Epithelial cell of proximal tubule (primary cell): ENCODE measurements at places on chromosomes 13 and 19. TPM values are rescaled to one million over a fixed set of nuclear protein-coding genes. Genes with fewer than 3 reads are reported as not detected.

Gene ZNF681
- 3.1 and 3.5 TPM in 2 replicates for total RNA-seq

Gene HRC
- total RNA-seq, result not detected in 2 replicates

Gene PRR19
- 0.23 and 2.7 TPM in 2 replicates for total RNA-seq

Gene CGB1
- total RNA-seq, result not detected in 2 replicates

Gene ZNF229
- total RNA-seq, result 3.1 and 4.8 TPM in 2 replicates

Gene ZNF85
- 11.4 and 12.1 TPM in 2 replicates for total RNA-seq

GRCh38 chr13:77516342-77516789 is 19.1 kb upstream of the SCEL start:
- DNase-seq, result peak; percentile 80

DNA sequence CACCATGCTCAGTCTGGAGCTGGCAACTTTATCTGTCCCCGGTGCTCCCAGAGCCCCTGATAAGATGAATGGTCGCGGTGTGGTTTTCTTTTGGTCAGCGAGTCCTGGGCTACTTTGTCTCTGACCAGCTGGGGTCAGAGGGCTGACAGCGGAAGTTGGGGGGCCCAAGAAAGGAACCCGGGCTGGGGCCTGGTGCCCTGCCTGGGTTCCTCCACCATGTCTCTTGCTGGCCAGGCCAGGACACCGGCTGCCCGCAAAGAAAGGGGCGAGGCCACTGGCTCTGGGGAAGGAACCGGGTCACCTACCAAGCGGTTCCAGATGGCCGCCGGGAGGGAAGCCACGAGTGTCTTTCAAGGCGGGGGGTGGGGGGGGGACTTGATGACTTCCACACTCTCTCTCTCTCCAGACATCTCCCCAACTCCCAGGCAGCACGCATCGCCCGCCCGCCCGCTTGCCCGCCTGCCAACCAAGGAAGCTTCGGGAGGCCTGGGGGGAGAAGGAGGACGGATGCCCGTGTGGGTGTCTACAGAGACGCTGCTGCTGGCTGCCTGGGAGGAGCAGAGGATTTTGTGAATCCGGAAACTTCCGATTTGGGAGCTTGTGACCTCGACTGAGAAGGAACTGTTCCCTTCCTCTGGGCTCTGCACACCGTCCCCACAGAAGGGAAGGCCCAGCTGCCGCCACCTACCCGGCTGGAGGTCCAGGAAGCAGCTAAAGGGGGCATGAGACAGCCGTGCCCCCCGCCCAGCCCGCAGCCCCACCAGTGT is 1.1 kb downstream of the PIP5K1C start:
- DNase-seq, result no peak

GRCh38 chr13:28485551-28485950 is 9.4 kb downstream of the FLT1 start:
- no peak for DNase-seq

DNA sequence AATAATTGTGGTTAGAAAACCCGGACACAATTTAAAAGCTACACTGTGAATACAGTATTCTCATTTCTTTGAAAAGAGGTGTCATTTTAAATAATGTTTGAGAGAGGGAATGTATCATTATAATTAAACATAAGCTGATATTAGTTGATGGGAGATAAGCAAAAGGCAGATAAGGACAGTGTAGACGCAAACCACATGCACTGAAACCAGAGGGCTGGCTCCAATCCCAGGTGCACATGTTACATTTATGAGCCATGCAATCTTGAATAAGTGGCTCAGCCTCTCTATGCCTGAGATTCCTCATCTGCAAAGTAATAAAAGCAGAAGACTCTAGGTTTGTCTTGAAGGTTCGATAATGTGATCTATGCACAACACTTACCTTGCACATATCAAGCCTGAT is 238.7 kb downstream of the EFNB2 start:
- no peak for DNase-seq

DNA sequence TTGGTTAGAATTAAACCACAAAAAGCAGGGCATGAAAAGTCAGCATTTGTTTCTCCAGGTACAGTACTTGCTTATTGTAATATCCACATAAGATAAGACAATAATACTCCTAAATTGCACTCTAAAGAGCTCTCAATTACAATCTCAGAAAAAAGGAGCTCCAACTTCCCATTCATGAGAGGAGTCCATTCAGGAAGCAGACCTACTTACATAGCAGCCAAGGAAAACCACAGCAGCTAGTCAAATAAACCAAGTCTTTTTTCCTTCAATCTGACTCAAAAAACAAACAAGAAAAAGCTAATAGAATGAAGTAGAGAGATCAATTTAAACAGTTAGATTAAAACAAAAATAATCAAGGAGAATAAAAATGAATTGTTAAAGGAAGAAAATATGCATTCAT is 885.2 kb upstream of the SLITRK6 start:
- DNase-seq, result no peak

GRCh38 chr19:42090672-42091071 is 14.7 kb downstream of the ZNF574 start:
- DNase-seq, result no peak

DNA sequence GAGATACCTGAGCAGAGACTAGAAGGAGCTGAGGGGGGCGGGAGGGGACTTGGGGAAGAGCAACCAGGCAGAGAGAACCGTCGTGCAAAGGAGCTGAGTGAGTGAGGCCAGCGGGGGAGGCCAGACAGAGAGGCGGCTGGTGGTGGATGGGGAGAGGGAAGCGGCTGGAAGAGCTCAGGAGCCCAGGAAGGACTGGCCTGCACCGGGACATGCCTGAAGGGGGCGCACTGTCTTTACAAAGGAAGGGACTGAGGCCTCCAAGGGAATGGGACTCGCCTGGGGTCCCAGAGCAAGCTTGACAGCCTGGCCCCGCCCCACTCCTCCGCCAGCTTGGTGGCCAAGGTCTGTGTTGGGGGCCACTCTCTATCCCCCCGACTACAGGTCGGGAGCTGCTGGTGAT is 14.9 kb downstream of the ONECUT3 start:
- DNase-seq, result no peak

DNA sequence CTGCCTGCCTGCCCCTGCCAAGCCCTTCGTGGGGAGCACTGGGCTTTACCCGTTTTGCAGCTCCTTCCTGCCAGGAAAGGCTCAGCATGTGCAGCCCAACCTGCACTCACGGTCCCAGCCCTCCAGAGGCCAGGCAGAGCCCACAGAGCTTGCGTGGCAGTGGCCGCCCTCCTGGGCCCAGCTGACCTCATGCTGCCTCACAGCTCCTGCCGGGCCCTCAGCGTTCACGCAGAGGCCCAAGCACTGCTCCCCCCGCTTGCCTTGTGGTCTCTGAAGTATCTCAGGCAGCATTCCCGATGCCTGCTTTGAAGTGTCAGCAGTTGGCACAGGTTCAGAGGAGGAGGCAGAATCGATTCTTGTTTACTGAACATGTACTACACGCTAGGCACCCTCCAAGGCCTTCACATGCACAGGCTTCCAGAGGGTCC is 32.5 kb downstream of the CAPN12 start:
- DNase-seq, result peak; percentile 41

DNA sequence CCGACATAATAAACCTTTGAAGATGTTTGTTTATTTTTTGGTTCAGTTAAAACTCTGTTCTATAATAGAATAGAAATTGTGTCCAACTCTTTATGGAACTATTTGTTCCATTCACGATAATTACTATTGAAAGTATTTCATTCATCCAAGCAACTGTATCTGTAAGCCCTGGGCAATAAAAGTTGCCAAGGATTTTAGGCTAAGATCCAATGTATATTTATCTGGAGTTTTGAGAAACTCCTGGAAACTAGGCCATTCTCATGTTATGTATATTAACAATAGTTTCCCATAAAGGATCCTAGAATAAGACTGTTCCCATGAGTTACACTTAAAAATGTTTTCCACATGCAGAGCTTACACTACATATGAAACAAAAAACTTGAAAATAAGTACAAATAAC is 261.6 kb downstream of the SLITRK6 start:
- DNase-seq, result no peak

DNA sequence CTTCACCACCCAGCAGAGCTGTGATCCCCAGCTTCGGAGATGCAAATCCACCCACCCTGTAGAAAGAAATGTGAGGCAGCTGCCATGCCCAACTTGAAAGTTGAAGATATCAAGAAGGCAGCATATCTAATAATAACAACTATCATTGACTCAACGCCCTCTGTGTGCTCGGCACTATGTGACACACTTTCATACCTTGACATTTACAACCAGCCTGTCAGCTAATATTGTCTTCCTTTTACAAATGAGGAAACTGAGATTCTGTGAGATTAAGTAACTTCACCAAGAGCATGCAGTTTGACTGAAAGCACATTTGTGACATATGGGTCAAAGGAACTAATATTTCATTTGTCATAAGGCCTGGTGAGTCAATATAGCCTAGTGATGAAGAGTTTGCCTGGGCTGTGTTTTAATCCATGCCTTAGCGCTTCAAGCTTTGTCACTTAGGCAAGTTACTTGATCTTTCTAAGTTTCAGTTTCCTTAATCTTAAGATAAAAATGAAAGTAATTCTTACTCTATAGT is 137.0 kb downstream of the FLT1 start:
- no peak for DNase-seq

- no peak for DNase-seq
Measured at GRCh38 chr19:6150289-6150688, 14.8 kb downstream of the ACSBG2 start.

DNA sequence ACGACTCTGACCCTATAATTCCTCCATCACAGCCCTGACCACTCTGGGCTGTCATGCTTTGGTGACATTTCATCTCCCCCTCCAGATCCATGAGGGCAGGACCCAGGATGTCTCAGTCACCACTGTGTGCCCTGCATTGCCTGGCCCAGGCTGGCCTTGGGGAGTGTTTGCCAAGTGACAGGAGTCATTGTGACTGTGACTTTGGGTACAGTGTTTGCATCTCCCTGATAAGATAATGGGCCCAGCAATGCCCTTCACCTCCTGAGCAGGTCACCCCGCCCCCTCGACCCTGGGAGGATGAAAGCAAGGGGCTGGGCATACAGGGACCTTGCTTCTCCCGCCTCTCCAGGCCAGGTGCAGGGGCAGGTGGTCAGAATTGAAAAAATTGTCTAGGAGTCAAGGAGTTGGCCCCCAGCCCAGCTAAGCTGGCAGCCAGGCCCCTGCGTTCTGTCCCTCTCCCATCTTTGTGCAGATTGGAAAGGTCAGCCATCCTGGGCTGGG is 5.9 kb upstream of the ATP4A start:
- DNase-seq, result no peak

DNA sequence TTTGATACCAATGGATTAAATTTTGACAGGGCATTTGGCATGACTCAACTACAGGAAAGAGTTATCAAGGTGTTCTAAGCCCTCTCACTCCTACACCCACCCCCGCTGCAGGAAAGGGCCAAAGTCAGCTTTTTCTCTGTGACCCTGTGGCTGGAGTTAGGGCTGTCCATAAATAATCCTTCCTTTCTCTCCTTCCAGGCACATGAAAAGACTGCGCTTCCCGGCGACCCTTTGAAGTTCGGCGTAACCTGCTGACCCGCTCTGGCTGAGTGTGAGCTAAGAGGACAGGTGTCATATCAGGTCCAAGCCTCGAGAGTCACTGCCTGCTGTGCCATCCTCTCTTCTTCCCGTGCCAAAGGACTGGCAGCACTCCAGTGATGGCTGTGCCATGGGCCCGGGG is 25.6 kb downstream of the ZNF114 start:
- DNase-seq, result no peak

DNA sequence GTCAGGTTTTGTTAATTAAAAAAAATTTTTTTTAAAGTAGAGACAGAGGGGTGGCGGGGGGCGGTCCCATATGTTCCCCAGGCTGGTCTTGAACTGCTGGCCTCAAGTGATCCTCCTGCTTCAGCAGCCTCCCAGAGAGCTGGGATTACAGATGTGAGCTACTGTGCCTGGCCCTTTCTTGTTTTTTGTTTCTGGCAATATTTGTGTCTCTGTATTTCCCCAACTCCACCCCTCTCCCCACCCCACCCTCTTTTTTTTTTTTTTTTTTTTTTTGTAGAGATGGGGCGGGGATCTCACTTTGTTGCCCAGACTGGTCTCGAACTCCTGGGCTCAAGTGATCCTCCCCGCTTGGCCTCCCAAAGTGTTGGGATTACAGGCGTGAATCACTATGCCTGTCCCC is 600 bp upstream of the CAPN12 start:
- no peak for DNase-seq

DNA sequence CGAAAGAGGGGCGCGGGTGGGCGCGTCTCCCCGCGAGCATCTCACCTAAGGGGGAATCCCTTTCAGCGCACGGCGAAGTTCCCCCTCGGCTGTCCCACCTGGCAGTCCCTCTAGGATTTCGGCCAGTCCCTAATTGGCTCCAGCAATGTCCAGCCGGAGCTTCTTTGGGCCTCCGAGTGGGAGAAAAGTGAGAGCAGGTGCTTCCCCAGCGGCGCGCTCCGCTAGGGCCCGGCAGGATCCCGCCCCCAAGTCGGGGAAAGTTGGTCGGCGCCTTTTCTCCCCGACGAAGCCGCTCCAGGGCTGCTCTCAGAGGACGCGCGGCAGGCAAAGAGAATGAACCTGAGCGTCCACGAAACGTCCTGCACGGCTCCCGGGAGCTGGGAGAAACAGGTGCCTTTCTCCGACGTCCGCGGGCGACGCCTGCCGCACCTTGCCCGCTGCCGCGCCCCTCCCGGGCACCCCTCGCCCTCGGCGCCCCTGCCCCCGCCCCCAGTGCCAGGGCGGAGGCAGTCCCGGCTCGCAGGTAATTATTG is 366 bp upstream of the KL start:
- no peak for DNase-seq

DNA sequence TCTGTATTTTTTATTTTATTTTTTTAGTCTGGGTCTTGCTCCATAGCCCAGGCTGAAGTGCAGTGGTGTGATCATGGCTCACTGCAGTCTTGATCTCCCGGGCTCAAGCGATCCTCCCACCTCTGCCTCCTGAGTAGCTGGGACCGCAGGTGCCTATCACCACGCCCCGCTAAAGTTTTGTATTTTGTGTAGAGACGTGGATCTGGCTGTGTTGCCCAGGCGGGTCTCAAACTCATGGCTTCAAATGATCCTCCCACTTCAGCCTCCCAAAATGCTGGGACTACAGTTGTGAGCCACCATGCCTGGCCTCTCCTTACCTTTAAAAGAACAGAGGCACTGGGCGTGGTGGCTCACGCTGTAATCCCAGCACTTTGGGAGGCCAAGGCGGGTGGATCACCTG is 4.2 kb upstream of the MAG start:
- DNase-seq, result no peak
